ENCODE measurements at places on chromosomes 6 and 20.

- DNase-seq, result peak; percentile 52
Measured at GRCh38 chr6:38057994-38058393, 238.5 kb downstream of the ZFAND3 start.

DNA sequence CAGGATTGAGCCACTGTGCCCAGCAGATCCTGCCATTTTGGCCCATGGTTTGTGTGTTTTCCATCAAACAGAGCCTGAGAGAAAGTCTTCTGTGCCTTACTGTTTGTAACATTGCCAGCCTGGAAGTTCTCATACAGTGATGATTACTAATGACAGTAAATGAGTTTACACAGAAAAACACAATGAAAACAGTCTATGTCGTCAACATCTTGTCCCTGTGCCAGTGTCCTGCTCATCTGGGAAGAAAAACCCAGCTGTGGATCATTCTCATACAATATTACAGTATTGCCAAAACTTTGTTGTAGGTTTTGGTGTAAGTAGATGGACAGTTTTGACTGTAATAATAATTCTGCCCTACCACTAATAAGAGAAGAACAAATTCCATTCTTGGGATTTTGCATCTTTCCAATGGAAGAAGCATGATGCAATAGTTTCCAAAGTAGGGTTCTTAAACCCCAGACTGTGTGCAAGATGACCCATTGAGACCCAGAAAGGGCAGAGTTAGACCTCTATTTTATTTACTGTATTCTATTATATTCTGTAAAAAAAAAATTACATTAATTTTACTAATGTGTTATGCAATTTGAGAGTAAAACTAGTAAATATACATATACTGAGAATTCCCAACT, 135.0 kb upstream of the JARID2 start:
- no peak for DNase-seq

- no peak for DNase-seq
Measured at GRCh38 chr20:18783385-18783959, 30.1 kb upstream of the SCP2D1 start.

- DNase-seq, result no peak
Measured at GRCh38 chr20:32130965-32131364, 21.5 kb downstream of the TM9SF4 start.

DNA sequence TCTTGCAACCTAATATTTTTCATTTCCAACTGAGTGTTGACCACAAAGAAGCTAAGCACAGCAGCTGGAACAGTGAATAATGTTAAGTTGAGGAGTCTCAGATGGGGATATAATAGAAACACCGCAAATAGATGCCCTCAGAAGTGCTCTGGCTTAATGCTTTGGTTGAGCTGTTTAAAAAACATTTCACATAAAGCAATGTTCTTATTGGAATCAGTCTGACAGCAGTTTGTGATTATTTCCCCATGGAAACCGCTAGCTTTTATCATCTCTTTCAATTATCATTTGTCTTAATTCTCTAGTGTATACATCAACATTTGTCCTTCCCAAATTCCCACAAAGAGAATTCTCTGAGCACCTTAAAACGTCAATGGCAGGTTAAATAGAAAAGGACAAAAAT, 30.8 kb downstream of the METTL24 start:
- DNase-seq, result no peak

DNA sequence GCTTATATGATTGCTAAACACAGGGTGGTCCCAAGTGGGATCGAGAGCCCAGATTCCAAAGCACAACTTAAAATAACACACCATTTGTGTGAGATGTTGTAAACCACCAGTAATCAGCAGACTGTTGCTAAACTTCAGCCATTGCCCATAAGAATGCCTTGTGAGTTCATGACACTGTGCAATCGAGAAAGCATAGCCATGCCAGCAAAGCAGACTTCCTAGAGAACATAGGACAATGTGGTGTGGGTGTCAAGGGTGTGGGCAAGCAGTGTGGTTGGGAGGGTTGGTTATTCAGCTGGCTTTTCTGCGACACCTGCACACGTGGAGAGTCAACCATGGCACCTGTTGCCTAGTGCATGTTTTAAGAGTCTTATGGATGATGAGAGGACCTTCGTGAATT, 16.1 kb upstream of the CALHM6 start:
- no peak for DNase-seq

- no peak for DNase-seq
Measured at GRCh38 chr20:48783533-48784272, 44.1 kb downstream of the PREX1 start.

- DNase-seq, result no peak
Measured at GRCh38 chr20:4811661-4812181, 90.0 kb downstream of the PRND start.

Measured in urothelium cell line (cell line).